ENCODE measurements at places on chromosomes 1 and 21.

- no peak for DNase-seq
These were observed 35.2 kb upstream of the NTPCR start for GRCh38 chr1:232915212-232915611.

DNA sequence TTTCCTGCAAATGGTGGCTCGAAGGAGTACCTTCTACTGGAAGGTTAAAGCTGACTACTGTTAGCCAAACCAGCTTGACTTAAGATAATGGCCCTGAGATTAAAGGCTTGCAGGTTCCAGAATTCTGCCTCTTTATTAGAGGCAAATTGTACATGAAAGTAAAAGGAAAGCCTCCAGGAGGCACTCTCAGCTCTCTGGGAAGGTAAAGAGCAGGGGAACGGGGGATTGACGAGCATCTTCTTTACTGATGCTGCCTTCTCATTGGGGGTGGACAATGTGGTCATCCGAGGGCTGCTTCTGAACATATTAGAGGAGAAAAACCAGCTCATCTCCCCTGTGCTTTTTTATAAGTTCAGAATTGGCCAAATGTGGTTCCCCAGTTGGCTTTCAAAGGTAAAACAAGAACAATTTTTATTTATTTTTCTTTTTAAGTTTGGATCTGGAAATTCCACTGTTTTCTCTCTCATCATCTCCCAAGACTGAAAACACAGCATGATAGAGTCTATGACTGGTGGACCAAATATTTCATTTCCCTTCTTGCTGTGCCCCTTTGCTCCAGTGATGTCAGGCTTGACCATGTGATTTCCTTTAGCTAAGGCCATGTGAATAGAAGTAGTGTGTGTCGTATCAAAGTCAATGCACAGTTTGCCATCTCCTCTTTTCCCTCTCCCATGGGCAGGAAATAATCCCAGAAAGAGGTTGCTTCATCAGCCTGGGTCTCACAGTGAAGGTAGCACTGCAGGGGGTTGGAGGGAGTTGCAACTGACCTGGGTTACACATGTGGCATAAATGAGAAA lies 292.7 kb downstream of the PRDM2 start:
- DNase-seq: no peak

GRCh38 chr1:188240772-188241406 lies 1412.1 kb downstream of the PLA2G4A start:
- no peak for DNase-seq

DNA sequence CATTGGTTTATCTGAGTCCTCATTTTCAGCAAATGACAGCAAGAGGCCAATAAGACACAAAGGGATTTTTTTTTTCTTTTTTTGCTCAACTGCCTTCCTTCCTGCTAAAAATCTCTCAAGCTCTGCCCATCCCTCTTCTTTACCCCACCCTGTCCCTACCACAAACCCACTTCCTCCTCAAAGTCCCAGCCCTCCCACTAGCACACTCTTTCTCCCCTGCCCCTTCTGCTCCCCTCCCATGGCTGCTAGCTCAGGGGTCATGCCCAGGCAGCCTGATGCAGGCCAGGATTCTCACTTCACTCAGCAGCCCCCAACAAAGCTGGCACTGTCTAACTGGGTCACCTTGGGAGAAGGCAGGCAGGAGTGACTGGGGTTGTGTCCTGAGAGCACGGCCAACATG lies 28.8 kb upstream of the PPP2R5A start:
- DNase-seq: no peak

DNA sequence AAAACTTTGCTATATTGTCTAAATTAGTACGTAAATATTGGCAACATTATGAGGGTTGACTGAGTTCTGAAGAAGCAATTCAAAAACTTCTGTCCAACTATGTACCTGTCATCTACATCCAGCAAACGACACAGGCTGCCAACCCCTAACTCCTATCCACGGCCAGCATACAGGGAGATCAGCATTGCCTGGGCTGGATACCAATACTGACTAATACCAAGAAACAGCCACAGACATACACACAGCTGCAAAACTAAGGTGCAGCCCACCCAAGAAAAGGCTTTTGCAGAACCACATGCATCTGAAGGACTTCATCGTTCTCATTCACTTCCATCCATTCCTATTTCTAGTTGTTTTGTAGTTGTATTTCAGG lies 2.0 kb downstream of the KIAA0319L start:
- no peak for DNase-seq

- DNase-seq: no peak
These were observed 35.9 kb downstream of the HMGB4 start for GRCh38 chr1:33899746-33900145.

GRCh38 chr1:192933744-192934143 lies 124.9 kb downstream of the RGS2 start:
- DNase-seq: no peak

- no peak for DNase-seq
These were observed 71.0 kb upstream of the GNG4 start for GRCh38 chr1:235720544-235720943.

- no peak for DNase-seq
These were observed 241.6 kb downstream of the BACH1 start for GRCh38 chr21:29540289-29540688.

GRCh38 chr1:155889566-155889965 lies 21.6 kb downstream of the RIT1 start:
- DNase-seq: no peak

GRCh38 chr1:96364576-96364975 lies 357.0 kb upstream of the PTBP2 start:
- no peak for DNase-seq

DNA sequence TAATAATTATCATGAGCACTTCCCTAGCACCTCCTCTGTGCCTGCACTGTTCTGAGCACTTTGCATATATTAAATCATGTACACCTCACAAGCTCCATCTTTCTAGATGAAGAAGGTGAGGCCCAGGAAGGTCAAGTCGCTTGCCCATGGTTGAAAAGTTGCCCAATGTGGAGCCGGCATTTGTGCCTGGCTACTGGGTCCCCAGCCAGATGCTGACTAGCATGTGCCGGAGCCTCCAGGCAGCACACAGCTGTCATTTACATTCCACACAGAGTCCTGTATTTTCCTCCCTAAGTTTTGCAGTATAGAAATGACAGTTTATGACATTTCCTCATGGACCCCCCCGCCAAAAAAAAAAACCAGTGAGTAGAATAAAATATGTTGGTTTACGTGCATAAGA lies 94.3 kb downstream of the BCAR3 start:
- DNase-seq: no peak

DNA sequence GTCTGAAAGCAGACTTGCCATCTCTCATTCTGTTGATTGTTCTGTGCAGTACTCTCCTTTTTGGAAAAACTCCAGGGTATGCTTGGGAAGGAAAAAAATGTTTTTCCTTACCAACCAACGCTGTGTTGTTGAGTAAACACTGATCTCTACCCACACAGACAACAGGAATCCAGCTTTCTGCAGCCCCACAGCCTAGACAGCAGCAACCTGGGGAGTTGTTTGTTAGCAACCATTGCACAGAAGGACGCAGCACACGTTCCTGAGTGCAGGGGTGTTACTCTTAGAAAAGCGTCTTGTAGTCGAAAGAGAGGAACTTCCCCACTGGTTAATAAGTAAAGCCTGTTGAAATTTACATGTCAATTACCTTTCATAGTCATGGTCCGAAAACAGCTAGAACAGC lies 56.6 kb downstream of the SMYD2 start:
- no peak for DNase-seq

- no peak for DNase-seq
These were observed 926 bp upstream of the MRPL55 start for GRCh38 chr1:228109962-228110488.

DNA sequence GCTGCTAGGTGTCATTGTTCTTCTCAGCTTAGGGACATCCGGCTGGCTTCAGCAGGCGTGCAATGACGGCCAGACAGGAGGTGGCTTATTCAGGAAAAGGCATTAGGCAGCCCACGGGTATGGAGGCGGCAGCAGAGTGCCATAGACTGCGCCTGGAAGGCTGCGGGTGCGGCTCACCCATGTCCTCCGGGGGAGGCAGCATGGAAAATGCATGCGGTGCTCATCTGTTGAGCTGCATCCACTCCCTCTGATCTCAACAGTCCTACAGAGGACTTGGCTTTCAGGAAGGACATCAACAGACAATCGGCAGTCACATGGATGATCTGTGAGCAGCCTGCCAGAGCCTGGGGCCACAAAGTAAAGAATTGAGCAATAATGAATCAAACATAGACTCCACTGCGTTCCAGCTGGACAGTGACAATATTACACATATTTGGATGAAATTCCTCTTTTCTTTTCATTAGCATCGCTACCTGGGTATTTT lies 42.9 kb downstream of the UMODL1 start:
- DNase-seq: no peak

GRCh38 chr1:100597784-100598183 lies 59.8 kb downstream of the GPR88 start:
- no peak for DNase-seq

DNA sequence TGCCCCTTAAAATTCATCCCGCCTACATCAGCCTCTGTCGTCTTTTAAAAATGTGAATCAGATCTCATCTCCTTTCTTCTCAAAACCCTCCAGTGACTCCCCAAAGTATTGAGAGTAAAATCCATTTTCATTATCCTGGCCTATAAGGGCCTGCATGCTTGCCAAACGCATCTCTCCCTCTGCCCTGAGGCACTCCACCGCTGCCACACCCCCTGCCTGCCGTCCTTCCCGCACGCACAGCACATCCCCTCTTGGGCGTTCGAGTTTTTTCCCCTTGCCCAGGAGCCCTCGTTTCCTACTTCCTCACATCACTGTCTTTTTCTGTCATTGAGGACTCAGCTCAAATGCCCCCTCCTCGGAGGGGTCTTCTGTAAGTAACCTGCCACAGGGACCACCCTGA lies 53.3 kb upstream of the MTR start:
- no peak for DNase-seq

- no peak for DNase-seq
These were observed 5.1 kb upstream of the HNRNPU start for GRCh38 chr1:244869364-244869827.

- no peak for DNase-seq
These were observed 69.1 kb downstream of the HSF2BP start for GRCh38 chr21:43590194-43590593.

- DNase-seq: no peak
These were observed 39.5 kb upstream of the DDAH1 start for GRCh38 chr1:85504417-85504816.

DNA sequence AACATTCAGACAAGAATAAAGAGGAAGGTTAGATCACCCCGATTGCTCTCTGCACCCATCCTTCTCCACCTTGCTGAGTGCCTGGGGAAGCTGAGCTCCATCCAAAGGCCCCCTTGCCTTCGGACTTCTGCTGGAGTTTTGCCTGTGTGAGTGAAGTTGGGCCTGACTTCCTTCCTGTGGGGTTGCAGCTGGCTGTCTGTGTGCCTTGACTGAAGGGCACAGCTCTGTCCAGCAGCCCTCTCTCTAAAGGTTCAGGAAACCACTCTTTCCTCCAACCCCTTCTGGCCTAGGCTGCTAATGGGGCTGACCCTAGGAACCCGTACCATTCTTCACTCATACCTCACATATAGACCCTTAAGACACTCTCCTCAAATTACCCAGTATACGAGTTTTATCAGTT lies 173.4 kb upstream of the HMCN1 start:
- no peak for DNase-seq

GRCh38 chr1:34768856-34769255 lies 9.3 kb downstream of the GJB4 start:
- no peak for DNase-seq
